ENCODE measurements at places on chromosomes 13 and 19.

DNA sequence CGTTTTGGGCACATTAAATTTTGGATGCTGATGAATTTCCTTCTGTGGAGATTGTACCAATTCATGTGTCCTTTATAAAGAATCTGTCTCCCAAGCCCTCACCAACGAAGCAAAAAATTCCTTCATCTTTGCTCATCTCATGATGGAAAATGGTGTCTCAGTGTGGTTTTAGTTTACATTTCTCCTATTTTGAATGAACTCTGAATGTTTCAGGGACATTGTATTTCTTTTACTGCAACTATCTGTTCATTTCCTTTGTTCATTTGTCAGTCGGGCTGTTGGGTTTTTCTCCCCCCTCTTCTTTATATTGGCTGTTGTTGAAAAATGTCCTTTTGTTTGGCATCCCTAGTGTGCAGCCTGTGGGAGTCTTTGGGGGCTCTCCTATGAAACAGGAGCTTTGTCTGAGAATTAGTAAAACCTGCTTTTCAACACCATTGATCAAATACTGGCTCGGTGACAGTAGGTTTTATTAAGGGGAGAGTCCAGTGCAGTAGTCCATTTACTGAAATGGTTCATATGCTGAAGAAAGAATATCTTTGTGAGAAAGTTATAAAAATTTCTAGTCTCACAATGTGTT, 91.3 kb upstream of the C1QTNF9B start:
- DNase-seq: no peak

- DNase-seq: no peak
These were observed 598.0 kb downstream of the EFNB2 start for GRCh38 chr13:105937451-105937850.

DNA sequence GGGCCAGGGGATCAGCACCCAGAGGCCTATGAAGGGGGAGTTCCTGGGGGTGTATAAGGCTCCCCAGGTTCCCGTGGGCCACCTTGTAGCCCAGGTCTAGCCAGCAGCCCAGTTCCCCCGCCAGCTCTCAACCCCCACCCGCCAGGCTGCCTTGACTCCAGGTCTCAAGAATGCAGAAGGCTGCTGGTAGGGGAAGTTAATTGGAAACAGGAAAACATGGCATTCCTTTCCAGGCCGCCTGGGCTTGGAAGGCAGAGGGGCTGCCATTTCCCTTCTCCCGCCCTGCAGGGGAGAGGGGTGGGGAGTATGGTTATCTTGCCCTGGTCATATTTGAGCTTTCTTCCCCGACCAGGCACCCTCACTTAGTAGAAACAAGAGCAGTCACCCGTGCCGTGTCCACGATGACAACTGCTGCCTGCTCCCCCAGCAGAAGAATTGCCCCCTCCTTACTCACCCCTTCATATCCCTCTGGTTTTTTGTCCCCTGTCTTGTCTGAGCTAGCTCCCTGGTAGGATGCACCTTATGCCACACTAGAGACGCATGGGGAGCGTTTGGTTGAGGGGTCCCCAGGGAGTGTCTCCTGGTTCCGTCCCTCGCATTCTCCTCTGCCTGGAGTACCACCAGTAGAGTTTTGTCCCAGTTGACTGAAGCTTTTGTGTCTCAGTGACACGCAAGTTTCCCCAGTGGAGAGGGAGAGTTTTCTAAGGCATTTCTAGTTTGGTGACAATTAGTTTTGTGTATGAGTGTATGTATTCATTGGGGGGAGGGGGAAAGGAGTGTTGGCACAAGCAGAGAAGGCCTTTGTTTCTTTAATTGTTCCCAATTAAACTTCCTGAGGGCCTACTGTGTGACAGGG, 4.5 kb downstream of the BICRA start:
- DNase-seq: no peak

DNA sequence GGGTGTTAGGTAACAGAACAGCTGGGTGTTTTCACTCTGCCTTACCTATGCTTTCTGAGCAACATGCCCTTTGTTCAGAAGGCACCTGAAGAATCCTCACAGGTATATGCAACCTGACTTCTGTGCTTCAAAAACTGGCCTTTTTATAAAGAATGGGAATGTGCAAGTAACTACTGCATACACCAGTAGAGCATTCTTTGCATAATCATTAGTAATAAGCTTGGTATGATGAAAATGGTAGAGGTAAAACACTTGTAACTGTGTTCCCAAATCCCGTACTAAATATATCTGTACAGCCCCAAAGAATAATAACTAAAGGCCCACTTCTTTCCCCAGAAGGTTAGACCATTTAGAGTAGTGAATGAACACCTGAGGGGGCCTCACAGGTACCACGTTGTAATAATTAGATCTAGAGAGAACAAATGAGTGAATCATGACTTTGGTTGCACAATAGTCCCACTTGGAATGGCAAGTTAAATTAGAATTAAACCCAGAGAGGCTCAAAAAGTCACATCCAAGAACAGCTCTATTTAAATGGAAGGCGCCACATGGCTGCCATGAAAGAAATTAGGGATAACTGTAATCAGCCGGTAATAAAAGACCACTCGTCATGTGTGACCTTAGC, 413.9 kb downstream of the KLF12 start:
- DNase-seq: no peak

DNA sequence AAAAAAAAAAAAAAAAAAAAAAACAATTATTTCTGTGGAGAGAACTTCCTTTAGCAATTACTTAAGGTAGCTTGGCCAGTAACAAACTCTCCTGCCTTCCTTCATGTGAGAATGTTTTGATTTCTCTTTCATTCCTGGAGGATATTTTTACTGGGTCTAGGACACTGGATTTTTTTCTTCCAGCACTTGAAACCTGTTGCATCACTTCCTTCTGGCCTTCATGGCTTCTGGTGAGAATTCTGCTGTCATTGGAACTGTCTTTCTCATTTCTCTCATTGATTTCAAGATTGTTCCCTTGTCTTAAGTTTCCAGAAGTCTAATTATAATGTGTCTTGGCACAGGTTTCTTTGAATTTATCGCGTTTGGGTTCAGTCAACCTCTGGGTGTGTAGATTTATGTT, 19.3 kb upstream of the RAB20 start:
- DNase-seq: no peak

DNA sequence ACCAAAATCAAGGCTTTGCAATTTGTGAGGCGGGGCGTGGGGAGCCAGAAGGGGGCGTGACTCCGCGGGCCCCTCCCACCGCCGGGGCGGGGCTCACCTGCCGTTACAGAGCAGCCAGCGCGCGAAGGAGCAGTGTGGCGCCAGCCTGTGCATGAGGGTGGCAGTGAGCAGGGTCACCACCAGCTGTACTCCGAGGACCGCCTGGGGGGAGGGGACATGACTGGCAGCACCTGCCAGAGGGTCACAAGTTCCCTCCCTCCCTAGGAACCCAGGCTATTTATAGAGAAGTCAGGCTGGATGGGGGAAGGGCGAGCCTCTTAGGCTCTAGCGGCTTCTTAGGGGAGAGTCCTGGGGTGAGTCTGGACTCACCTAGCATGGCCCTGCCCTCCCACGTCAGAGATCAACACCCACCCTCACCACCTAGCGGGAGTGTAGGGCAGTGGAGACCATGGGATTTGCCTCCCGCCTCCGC, 3.6 kb downstream of the TMEM161A start:
- peak; percentile 41 for DNase-seq

DNA sequence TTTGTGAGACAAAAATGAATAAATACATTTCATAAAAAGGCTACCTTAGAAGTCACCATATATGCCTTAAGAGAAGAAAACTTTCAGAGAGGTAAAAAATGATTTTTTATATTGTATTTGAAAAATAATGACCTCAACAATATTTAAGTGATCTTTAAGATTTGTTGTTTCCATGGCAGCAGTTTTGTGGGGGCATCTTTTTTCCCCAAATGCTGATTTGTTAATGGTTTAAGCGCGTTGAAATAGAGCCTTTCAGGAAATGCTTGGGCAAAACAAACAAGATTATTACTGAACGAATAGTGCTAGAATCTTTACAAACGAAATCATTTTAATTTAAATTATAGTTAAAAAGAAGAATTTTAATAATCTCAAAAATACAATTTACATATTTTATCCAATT, 103.1 kb upstream of the MYO16 start:
- no peak for DNase-seq

- DNase-seq: no peak
These were observed 15.4 kb downstream of the ZNF570 start for GRCh38 chr19:37484406-37485168.

GRCh38 chr19:56994251-56995017, 125.4 kb upstream of the USP29 start:
- no peak for DNase-seq

DNA sequence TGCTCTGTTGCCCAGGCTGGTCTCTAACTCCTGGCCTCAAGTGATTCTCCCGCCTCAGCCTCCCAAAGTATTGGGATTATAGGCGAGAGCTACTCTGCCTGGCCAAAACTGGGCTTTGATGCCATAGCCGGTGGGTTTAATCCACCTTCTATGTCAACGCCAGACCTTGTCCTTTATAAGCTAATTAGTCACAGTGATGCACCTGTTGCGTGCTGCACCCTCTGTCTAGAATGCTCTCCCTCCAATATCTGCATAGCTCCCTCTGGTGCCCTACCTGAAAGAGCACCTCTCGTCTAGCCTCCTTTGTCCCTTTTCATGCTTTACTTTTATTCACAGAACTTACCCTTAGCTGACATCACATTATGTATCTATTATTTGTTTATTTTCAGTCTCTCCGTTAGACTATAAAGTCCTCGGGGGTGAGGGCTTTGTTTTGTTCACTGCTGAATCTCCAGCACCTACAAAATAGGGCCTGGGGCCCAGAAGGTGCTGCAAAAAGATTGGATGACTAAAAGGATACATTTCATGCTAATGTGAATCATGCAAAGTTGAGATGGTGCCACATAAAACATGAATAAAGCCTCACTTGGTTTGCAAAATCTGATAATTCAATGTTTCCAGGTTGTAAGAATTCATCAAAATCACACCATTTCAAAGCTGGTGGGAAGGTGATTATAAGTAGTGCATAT, 148.1 kb downstream of the USP12 start:
- DNase-seq: no peak
